ENCODE measurements at places on chromosomes 2 and 18.

GRCh38 chr2:219109471-219109870 lies 48.8 kb upstream of the IHH start:
- no peaks in the 10 kb centered on the region for H3K27me3 ChIP-seq
- no peak for DNase-seq
- H3K4me3 ChIP-seq = no peak overlapping the region
- no peak overlapping the region for H3K27ac ChIP-seq

DNA sequence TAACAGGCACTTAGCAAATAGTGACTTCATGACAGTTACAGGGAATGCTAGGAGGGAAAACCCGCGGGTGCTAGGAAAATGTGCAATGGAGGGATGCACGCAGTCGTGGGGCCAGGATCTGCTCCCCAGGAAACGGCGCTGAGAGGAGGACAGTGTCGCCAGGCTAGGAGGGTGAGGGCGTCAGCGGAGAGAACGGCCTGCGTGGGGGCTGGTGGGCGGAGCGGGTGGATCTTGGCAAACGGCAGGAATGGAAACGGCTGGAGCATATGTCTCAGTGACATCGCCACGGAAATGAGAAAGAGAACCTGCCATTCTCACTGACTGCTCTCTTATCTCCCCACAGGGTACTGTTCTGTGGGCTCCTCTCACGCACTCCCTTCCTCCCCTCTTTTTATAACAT lies 478.5 kb upstream of the ID2 start:
- no peak overlapping the region for H3K27ac ChIP-seq
- H3K27me3 ChIP-seq = no peaks in the 10 kb centered on the region
- H3K4me3 ChIP-seq = no peak overlapping the region
- no peaks in the 10 kb centered on the region for H3K36me3 ChIP-seq

GRCh38 chr2:223727562-223727961 lies 109.8 kb downstream of the AP1S3 start:
- peaks cover 15% of the 10 kb centered on the region for H3K4me1 ChIP-seq
- H3K27ac ChIP-seq = no peak overlapping the region
- no peak overlapping the region for H3K4me3 ChIP-seq
- no peaks in the 10 kb centered on the region for H3K27me3 ChIP-seq
- H3K36me3 ChIP-seq = no peaks in the 10 kb centered on the region

GRCh38 chr2:177106212-177106611 lies 106.4 kb upstream of the HNRNPA3 start:
- H3K27ac ChIP-seq = no peak overlapping the region
- no peaks in the 10 kb centered on the region for H3K27me3 ChIP-seq
- no peak overlapping the region for H3K4me3 ChIP-seq

DNA sequence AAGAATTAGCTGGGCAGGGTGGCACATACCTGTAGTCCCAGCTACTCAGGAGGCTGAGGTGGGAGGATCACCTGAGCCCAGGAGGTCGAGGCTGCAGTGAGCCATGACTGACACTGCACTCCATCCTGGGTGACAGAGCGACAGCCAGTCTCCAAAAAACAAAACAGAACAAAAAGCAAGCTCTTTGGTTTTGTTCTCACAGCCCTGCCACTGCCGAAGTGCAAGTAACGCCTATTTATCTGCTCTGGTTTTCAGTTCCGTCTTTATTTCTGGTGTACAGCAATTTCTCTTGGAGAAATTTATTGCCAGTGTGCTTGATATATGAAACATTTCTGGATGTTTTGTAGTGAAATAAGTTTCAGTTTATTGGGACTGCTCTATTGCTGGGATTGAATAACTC lies 61.9 kb downstream of the RAB10 start:
- peaks cover 3% of the 10 kb centered on the region for H3K36me3 ChIP-seq
- no peak overlapping the region for H3K4me3 ChIP-seq
- H3K4me1 ChIP-seq = peaks cover 40% of the 10 kb centered on the region
- H3K27me3 ChIP-seq = no peaks in the 10 kb centered on the region
- H3K27ac ChIP-seq = no peak overlapping the region

DNA sequence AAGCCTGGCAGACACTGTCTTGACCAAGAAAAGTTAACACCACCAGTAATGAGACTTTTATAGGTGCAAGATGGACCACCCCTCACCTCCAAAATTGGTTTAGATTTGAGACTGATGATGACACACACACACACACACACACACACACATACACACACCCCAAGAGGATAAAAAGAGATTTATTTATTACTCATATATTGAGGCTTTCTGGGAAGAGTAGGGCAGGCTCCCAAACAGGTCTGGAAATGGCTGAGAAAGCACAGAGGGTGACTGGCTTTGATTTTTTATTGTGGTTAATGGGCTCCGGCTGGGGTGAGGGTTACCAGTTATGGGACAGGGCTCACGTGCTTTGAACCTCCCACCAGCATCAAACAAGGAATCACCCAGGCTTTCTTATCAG lies 54.2 kb upstream of the ADAM23 start:
- H3K4me3 ChIP-seq = no peak overlapping the region
- H3K36me3 ChIP-seq = no peaks in the 10 kb centered on the region
- no peaks in the 10 kb centered on the region for H3K27me3 ChIP-seq
- DNase-seq = no peak
- no peaks in the 10 kb centered on the region for H3K4me1 ChIP-seq
- no peak overlapping the region for H3K27ac ChIP-seq

DNA sequence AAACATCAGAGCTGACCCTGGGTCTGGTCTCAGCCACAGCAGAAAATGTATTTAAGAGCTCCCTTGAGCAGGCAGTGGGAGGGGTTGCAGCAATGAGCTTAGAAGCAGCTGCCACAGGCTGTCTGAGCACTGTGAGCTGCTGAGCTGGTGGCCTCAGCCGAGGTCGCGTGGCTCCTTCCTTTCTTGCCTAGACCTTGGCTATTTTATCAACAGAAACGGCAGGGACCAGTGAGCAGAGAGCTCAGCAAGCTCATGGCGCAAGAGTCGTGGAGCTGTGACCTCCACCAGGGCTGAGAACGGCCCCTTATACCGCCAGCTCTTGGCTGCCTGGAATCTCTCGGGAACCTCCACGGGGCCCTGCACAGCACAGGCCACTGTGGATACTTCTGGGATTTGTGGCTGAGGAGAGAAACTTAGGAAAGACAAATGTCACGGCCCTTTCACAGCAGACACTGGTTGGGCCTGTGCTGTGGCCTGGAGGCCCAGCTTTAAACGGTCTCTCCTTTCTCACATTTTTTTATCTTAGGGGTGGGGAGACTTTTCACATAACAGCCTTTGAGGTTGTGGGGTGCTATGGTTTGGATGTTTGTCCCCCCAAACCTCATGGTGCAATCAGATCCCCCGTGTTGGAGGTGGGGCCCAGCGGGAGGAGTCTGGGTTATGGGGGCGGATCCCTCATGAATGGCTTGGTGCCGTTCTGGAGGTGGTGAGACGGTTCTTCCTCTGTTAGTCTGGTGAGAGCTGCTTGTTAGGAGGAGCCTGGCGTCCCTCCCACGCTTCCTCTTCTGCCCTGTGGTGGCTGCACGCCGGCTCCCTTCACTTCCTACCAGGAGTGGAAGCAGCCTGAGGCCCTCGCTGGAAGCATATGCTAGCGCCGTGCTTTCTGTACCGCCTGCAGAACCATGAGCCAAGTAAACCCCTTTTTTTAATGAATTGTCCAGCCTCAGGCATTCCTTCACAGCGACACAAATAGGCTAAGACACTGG lies 1.7 kb downstream of the ALLC start:
- no peaks in the 10 kb centered on the region for H3K27me3 ChIP-seq
- peak overlapping the region; percentile 46 for H3K27ac ChIP-seq
- H3K36me3 ChIP-seq = no peaks in the 10 kb centered on the region
- no peak for DNase-seq

All from esophagus muscularis mucosa (tissue), 4 donors.